ENCODE measurements at places on chromosomes 7 and 10. TPM values are rescaled to one million over a fixed set of nuclear protein-coding genes. Genes with fewer than 3 reads are reported as not detected.

- no peak for ATAC-seq
Measured at GRCh38 chr10:119166118-119166500, 595 bp upstream of the SFXN4 start.

DNA sequence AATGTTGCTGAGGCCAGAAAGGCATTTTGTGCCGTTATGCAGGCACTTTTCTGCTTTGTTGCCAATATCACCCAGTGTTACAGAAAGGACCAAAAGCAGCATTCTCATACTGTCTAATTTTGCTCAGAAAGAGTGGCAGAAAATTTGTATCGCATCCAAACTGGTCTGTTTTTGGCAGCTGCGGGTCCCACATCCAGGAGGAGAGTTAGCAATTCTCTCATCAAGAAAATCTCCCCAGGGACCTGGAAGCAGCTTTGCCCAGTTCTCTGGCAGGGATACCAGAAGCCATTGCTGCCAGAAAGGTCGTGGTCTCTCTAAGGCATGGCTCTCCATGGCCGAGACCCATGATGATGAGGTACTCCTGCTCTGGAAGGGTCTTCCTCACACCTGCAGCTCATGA is 489.2 kb upstream of the ZMIZ1 start:
- ATAC-seq, result no peak

GRCh38 chr7:5116359-5116758 is 70.7 kb downstream of the RBAK start:
- no peak for ATAC-seq

DNA sequence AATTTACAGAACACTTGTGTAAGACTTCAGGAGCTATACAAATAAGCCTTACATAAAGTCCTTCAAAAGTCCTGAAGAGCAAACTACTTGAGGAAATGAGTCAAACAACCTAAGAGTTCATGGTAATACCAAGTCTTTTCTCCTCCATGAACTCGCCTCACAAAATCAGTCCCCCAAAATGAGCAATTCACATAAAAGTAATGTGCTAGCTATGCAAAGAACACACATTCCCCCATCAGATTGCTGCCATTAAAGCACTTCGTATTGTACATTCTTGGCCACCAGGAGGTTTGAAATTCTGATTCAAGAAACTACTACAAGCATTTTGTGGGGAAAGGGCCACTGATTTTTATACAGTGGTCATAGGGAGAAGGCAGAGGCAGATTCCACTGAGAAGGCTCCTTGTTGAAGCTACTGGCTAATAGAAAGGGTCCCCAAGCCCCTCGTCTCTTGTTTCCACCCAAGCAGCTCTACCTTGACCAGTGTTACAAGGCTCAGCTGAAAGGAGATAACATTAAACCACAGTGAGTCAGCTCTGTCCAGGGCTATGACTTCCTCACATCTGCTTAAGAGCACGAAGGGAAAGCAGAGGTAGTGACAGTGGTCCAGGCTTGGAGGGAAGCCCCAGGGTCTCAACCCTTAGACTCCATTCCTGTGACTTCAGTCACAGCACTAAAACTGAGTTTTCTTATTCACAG is 115.2 kb upstream of the CDK1 start:
- no peak for ATAC-seq

DNA sequence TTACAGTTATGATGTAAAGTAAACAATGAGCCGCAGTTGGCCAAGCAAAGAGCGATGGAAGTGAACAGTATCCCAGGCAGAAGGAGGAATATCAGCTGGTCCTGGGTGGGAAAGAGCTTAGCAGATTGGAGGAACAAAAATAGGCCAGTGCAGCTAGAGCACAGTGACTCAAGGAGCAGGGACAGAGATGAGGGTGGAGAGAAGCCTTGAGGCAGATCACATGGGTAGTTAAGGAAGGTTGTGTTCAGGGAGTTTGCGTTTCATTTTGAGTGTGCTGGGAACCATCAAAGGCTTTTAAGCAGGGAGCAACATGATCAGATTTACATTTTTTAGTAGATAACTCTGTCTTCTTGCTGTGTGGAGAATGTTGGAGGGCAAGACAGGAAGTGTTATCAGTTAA is 113.6 kb downstream of the OAT start:
- ATAC-seq, result no peak

DNA sequence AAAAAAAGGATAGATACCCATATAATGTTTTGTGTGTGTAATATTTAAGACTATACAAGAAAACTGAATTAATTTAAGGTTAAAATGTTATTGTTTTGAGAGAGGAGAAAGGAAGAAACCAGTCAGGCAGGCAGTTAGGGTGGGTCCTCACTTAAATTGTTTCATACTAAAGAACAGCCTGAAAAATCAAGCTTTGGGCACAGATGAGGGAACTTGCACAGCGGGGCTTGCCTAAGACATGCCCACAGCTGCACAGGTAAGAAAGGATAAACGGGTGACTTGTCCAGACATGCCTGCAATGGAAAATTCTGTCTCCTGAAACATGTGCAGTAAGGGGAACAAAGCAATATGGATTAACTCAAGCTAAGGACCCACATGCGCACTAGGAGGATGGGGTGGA is 158.4 kb downstream of the BBS9 start:
- no peak for ATAC-seq

DNA sequence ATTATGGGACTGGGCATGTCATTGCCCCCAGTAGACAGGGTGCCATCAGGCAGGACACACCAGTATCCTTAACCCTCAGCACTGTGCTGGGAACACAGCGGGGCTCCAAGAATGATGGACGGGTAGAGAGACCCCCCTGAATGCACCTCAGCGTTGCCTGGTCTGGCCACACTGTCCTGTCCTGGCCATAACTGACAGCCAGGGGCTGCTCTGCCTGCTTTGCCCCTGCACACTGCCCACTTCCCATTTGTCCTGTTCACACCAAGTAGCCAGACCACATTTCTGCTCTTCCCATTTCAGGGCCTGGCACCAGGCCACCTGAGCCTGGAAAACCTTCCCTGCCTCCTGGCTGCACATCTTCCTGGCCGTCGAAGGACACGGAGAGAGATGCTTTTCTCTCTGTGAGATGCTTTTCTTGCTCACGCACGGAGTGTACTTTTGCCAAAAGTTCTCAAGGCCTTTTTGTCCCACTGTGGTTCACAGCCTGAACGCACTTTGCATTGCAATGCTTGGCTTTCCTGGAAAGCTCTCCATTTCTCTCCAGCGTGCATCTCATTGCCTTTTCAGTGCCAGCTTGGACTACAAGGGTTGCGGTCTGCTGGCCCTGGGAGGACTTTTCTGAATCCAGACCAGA is 131.0 kb upstream of the EEPD1 start:
- ATAC-seq, result no peak

DNA sequence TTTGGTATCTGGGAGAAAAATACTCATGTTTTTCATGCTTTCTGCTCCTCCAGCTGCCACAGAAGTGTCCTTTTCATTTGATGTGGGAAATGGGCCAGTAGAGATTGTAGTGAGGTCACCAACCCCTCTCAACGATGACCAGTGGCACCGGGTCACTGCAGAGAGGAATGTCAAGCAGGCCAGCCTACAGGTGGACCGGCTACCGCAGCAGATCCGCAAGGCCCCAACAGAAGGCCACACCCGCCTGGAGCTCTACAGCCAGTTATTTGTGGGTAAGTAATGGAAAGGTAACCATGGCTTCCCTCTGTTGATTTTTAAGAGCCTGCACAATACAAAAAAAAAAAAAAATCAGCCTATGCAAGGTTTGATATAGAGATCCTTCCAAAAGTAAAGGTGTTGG is 443.1 kb upstream of the C7orf33 start:
- no peak for ATAC-seq

- ATAC-seq, result no peak
Measured at GRCh38 chr7:38756521-38756920, 125.3 kb upstream of the AMPH start.

- no peak for ATAC-seq
Measured at GRCh38 chr10:22334414-22335172, 10.7 kb upstream of the SPAG6 start.

GRCh38 chr10:97069576-97070362 is 116.0 kb downstream of the SLIT1 start:
- no peak for ATAC-seq

- no peak for ATAC-seq
Measured at GRCh38 chr7:90552521-90552920, 43.6 kb upstream of the CDK14 start.

DNA sequence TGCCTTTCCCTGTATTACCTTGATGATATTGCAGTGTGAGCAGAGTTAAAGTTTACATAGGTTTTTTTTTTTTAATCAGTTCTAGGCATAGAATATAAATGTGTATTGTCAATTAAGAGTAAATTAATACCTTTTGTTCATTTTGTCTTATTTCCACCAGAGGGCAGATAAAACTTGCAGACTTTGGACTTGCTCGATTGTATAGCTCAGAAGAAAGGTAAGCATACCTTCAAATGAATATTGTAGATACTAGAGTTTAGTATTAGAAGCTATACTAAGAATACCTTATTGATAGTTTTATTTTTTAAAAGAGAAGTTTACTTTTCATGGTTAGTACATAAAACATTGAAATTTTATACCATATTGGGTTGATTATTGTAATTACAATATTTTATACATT is 86.8 kb downstream of the MPLKIP start:
- no peak for ATAC-seq

GRCh38 chr7:155017834-155018233 is 14.9 kb upstream of the PAXIP1 start:
- no peak for ATAC-seq

GRCh38 chr10:103204353-103205255 is 11.5 kb upstream of the NT5C2 start:
- ATAC-seq, result no peak

- no peak for ATAC-seq
Measured at GRCh38 chr7:84876061-84876821, 310.6 kb downstream of the SEMA3D start.

DNA sequence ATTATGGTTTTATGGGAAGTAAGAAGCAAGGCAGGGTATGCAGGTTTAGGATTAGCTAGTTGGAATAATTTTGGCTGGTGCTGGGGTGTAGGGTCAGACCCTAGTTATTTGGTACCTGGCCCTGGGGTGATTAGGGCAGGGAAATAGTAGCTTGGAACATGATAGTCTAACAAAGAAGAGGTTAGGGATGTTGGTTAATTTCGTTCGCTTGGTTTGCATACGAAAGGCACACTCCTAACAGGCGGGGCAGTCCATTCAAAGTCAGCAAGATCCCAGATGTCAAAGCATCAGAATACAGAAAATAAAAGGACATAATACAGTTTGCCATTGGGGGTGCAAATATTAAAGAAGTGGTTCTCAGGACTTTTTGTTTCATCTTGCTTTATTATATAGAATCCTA is 55.7 kb upstream of the ITPRID1 start:
- no peak for ATAC-seq

DNA sequence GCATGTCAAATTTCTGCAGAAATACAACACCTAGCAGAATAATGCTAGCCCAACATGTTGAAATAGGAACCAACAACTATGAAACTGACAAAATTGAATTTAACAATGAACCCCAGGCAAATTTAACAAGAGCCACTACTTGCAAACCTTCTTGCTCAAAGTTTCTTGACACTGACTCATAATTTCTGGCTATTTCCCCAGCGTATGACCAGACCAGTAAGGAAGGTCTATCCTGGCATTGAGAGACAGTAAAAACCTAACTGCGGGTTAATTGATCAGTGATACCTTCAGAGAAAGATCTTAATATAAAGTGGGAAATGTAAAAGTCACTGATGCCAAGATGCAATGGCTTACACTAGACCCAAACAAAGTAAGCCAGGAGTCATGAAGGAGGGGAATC is 510.1 kb downstream of the ARL4A start:
- ATAC-seq, result no peak

- no peak for ATAC-seq
Measured at GRCh38 chr7:20030417-20030816, 186.8 kb downstream of the MACC1 start.

DNA sequence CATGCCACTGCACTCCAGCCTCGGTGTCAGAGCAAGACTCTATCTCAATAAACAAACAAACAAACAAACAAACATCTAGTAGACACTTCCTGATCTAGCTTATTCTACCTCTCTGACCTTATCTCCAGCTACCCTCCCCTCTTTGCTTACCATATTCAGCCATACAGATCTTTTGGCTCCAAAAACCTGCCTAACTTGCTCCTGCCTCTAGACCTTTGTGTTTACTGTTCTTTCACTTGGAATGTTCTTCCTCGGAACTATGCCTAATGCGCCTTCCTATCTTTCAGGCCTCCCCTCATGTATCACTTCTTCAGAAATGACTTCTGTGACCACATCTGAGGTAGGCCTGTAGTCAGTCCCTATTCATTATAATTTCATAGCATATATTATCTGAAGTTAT is 20.3 kb upstream of the WNT8B start:
- ATAC-seq, result no peak

- ATAC-seq, result no peak
Measured at GRCh38 chr7:55127622-55128081, 108.8 kb downstream of the EGFR start.

DNA sequence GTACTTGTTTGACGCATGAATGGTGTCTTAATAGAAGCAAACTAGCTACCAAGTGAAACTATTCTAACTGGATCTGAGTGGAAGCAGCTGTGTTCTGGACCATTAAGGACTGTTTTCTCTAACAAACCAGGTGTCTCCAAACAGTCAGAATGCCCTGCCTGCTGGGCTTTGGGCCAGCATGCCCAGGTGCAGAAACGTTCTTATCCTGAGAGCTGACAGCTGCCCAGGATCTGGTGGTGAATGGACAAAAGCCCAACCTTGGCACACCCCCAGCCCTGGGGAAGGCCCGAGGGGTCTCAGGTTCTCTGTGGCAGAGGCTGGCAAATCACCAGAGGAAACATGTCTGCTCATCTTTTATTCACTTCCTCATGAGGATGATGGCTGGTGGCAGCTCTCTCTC is 48.2 kb upstream of the LAMB4 start:
- no peak for ATAC-seq

DNA sequence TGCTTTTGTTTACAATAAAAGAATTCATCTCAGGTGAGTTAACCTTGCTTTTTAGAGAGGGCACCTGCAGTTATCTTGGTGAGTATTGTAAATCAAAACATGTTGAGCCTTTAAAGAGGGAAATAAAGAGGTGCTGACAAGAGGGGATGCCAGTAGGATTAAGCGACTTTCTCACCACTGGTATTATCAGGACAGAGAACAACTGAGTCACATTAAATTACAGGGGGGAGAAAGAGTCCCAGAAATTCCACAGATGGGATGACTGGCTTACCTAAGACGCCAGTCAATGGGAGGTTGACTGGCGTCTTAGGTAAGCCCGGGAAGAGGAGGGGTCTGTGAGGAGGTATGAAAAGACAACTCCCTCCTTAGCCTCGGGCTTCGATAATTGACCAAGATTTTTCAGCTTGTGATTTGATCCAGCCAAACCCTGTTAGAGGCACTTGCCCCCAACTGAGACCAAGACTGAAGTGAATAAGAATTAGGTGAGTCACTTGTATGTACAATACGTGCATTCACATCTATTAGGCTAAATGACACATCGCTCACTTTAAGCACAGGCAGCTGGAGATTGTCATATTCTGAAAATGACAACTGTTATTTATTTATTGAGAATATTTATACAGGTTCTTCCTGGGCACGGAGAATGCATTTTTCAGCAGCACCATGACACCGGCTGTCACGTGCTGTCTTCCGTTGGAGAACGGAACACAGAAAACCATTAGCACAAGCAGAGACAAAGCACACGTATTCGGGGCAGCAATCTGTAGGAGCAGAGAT is 117.6 kb downstream of the SEM1 start:
- ATAC-seq, result no peak

ADAM22 gene
- total RNA-seq, result 2.0 TPM

DNAJC12 gene
- total RNA-seq, result 4.6 TPM

EPHB6 gene
- 10.9 TPM for total RNA-seq

NODAL gene
- total RNA-seq, result not detected

POLR2J2 gene
- 7.5 TPM for total RNA-seq

OGA gene
- total RNA-seq, result 95.4 TPM

CYP3A7 gene
- total RNA-seq, result not detected

RBM20 gene
- 7.4 TPM for total RNA-seq

ZCWPW1 gene
- 8.2 TPM for total RNA-seq

CARD11 gene
- total RNA-seq, result 0.67 TPM

ENTPD1 gene
- 40.5 TPM for total RNA-seq
